ENCODE measurements at places on chromosomes 4 and X.

DNA sequence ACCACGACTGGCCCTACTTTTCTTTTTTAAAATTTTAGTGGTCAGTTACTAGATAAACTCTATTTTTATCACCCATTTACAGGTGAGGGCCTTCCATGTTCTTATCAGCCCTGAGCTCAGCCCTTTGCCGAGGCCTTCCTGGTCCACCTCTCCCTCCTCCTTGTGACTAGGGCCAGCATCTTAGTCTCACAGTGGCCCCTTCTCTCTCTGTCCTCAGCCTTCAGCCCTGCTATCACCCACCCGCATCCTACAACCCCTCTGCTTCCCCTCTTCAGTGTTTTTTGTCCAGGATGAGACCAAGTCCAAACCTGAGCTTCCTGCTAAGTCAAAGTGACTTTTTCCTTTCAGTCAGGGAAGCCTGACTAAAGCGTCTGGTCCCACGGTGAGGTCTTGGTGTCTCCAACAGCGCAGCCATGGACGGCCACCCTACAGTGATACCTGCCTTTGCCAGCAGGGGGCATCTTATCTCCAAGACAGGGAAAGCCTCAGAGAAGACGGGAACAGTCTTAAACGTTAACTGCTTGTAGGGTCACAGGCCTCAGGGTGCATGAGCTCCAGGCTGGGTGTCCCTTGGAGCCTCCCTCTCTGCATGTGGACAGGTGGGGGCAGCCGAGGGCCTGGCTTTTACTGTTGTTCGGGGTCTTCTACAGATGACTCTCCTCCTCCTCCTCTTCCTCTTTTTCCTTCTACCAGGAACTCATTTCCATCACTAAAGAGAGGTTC lies 11.7 kb upstream of the GAGE10 start:
- no peak for DNase-seq

DNA sequence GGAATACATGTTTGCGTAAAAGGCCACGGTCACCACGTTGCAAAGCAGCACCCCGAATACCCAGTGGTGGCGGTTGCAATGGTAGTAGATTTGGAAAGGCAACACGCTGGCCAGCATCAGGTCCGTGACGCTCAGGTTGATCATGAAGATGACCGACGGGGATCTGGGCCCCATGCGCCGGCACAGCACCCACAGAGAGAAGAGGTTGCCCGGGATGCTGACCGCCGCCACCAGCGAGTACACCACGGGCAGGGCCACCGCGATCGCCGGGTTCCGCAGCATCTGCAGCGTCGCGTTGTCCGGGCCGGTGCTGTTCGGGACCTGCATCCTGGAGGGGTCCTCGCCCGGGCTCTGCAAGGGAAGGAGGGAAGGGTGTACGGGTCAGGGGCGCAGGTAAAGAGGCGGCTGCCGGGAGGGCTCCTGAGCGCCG lies 13.5 kb upstream of the ASMTL start:
- no peak for DNase-seq

DNA sequence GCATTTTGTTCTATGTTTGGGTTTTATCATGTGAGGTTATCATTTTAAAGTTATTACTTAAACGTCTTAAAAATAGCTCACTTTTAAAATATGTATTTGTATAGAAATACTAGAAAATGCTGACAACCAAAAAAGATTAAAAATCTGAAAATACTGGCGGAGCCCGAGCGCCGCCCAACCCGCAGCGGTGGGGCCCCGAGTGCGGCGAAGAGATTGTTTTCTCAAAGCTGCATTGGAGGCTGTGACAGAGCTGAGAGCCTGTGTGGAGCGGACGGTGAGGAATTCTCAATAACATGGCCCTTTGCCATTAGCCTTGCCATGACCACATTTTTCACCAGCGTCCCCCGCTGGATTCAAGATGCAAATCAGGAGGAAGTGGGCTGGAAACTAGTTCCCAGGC lies 255.4 kb downstream of the NKX6-1 start:
- no peak for DNase-seq

DNA sequence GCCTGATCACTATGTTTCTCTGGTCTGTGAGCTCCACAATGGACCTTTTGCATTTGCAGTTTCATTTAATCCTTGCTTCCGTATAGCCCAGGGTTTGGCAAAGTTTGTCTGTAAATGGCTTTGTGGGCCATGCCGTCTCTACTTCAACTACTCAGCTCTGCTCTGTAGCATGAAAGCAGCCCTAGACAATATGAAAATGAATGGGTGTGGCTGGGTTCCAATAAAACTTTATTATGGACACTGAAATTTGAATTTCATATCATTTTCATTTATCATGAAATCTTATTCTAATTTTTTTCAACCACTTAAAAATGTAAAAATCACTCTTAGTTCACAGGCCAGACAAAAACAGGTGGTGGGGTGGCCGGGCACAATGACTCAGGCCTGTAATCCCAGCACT lies 41.5 kb downstream of the ACE2 start:
- no peak for DNase-seq

DNA sequence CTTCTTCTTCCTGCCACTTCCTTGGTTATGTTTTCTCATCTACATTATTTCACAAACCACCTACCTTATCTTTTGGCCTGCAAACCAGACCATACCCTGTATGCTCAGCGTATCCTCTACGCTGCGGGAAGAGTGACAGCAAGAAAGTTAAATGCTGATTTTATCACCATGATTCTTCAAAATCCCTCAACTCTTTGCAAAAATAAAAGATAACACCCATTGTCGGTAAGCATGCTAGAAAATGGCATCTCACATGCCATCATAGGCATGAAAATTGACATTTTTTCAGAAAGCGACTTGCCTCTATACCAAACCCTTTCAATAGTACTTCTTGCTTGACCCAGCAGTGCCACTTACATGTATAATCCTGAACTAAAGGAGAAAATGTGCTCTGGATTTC lies 102.0 kb downstream of the HPGD start:
- DNase-seq = no peak

- peak; percentile 52 for DNase-seq
These were observed 130.1 kb upstream of the TECRL start for GRCh38 chr4:64539234-64539849.

DNA sequence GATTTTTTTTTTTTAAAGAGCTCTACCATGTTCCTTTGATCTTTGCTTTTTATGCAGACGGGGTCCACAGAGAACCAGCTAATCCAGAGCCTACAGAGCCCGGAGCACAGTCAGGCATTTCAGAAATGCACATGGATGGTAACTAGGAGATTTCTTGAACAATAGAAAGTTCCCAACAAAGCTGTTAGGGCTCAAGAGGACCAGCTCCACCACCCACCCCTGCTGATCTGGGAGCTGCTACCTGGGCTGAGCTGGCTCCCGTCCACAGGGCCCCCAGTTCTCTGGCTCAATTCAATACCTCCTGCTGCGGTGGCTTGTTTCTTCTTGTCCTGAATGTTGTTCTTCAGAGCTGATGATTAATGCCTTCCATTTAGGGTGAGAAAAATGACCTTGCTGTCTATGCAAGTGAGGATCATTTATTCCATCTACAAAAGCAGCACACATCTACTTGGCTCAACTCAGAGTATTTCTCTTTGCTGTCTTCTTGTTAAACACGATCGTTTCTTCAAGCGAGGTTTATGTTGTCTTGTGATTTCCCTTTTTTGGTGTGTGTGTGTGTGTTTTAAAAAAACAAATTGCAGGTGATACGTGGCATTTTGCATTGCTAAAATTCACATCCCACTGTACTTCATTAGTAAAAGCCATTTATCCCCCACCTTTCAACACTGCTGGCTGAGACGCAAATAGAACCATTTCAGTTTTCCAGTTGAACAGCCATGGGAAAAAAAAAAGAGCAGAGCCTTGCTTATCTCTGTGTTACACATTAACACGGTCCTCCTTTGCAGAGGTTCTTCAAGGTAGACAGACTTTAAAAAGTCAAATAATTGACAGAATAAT lies 31.3 kb downstream of the IGFBP7 start:
- DNase-seq = peak; percentile 94

DNA sequence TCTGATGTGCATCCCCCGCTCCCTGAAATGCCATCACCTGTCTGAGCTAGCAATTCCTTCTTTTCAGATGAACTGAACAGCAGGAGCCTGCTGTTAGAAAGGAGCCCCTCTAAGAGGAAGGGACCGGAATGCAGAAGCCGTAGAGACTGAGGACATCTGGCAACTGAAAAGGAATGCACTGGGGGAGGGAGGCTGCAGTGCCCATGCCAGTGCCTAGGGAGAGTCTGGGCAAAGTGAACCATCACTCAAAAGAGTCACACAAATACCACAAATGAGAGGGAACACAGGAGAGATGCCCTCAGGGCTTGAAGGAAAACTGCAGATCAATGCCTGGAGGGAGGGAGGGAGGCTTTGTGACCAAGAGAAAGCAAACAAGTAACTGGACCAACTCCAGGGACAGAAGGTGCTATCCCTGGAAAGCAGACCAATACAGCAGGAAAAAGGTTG lies 93.9 kb upstream of the CBR4 start:
- peak; percentile 21 for DNase-seq

- DNase-seq = no peak
These were observed 23.4 kb upstream of the HTRA3 start for GRCh38 chr4:8245884-8246833.

GRCh38 chr4:169314906-169315305 lies 44.1 kb upstream of the SH3RF1 start:
- DNase-seq = peak; percentile 94

GRCh38 chr4:26787461-26788340 lies 72.9 kb upstream of the STIM2 start:
- DNase-seq = peak; percentile 85

DNA sequence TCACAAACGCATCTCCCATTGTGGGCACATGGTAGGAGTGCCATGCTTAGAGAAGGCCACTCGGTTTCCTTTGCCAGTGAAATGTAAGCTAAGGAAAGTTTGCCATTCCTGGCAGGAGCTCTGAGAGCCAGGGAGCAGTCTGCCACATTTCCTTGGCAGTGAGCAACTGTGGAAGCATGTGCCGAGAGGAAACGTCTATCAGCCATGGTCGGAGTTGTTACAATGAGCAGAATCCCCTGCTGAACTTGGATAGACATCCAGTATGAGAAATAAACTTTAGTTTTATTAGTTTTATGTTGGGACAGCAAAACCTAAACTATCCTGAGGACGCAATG lies 51.1 kb downstream of the ENOPH1 start:
- no peak for DNase-seq

GRCh38 chr4:84792366-84793301 lies 173.9 kb downstream of the WDFY3 start:
- no peak for DNase-seq

GRCh38 chr4:141153751-141154510 lies 20.7 kb upstream of the RNF150 start:
- DNase-seq = no peak

GRCh38 chrX:105460376-105460775 lies 239.9 kb upstream of the TEX13A start:
- DNase-seq = no peak

DNA sequence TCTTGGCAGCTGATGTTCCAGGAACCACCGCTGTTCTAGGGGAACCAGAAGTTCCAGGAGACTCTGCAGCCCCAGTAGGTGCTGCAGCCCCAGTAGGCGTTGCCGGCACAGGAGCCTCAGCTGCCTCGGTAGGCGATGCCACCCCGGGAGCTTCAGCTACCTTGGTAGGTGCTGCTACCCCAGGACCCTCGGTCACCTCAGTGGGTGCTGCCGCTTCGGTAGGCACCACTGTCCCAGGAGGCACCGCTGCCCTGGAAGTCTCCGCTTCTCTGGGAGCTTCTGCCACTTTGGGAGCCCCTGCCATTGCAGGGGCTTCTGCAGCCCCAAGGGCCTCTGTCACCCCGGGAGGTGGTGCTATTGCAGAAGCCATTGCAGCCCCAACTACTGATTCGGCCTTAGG lies 2.8 kb downstream of the ARMCX2 start:
- no peak for DNase-seq

Data from foreskin keratinocyte (primary cell).